ENCODE measurements at places on chromosomes 11 and 22.

- DNase-seq: no peak
Observed at GRCh38 chr22:37747080-37747714, 50.3 kb downstream of the TRIOBP start.

- no peak for DNase-seq
Observed at GRCh38 chr11:122883646-122883979, 1.1 kb downstream of the JHY start.

DNA sequence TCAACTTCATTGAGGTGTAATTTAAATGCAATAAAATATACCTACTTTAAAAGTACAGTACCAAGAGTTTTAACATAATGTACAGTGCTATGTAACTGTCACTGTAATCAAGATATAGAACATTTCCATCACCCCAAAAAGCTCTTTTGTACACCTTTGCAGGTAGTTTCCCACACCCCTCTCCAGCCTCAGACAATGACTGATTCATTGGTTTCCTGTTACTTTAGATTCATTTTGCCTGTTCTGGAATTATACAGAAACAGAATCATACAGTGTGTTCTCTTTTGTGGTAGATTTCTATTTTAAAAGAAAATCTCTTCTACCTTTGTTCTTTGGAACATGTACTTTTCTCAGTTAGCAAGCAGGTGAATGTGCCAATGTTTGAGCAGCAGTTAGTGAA, 38.2 kb downstream of the SHISA8 start:
- DNase-seq: no peak

DNA sequence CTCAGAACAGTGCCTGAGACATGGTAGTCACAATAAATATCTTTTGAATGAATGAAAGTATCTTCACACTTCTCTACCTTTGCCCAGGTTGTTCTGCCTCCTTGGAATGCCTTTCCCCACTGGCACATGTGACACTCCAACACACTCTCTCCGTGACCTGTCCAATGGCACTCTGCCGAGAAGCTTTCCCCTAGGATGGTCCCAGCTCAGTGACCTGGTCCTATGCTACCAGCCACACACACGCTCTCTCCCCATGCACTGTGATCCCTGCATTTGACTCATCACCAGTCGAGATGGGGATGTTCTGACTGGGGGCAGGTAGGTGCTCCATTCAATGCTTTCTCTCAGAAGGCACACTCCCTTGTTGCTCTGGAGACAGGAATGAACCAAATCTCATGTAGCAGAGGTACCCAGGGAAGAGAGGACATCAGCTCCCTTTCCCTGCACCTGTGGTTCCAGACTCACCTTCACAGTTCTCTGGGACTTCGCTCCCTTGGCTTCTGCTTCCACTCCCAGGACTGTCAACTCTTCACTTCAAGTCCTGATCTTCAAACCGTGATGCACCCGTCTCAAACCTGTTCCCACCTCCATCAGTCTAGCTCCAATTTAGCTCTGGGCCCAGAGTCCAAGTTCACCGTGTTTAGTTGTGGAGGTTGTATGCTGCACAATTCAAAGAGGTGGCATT, 30.7 kb upstream of the LMO1 start:
- no peak for DNase-seq

DNA sequence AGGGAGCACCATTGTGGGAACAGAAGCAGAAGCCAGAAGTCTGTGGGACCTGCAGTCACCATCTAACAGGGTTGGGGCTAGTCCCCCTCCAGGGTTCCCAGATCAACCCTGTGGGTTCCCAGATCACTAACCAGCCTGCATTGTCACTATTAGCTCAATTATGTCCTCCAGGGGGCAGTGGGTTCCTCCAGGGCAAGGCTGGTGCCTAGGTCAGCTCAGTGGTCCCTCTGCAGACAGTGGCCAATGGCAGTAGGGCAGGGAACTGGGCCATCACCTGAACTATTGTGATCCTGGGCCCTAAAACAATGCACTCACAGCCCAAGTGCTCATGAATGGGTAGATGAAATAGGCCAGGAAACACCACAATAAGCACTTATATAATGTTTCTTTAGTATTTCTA, 18.8 kb upstream of the PRSS23 start:
- DNase-seq: no peak

GRCh38 chr11:2327032-2327431, 25.2 kb downstream of the TSPAN32 start:
- DNase-seq: no peak

GRCh38 chr11:34528072-34528471, 14.5 kb upstream of the ELF5 start:
- no peak for DNase-seq

DNA sequence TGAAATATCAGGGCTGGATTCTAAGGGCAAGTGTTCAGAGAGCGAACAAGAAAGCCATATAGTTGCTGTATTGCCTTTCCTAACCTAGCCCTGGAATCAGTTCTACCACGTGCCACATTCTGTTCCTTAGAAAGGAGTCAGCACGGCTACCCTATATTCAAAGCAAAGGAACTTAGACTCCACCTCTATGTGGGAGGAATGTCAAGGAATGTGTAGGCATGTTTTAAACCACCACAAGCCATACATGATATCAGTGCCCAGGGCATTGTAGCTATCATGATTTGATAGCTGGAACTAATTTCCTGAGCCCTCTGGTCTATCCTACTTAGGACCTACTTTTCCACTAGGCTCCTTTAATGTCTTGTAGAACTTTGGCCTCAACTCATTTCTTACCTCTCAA, 2.5 kb upstream of the EIF4ENIF1 start:
- no peak for DNase-seq

GRCh38 chr11:129951201-129951865, 51.3 kb downstream of the PRDM10 start:
- no peak for DNase-seq

- DNase-seq: no peak
Observed at GRCh38 chr11:10818594-10818993, 9.9 kb upstream of the EIF4G2 start.

GRCh38 chr11:95461348-95461747, 230.3 kb upstream of the SESN3 start:
- DNase-seq: no peak

GRCh38 chr11:69386594-69387408, 92.8 kb downstream of the MYEOV start:
- DNase-seq: no peak

DNA sequence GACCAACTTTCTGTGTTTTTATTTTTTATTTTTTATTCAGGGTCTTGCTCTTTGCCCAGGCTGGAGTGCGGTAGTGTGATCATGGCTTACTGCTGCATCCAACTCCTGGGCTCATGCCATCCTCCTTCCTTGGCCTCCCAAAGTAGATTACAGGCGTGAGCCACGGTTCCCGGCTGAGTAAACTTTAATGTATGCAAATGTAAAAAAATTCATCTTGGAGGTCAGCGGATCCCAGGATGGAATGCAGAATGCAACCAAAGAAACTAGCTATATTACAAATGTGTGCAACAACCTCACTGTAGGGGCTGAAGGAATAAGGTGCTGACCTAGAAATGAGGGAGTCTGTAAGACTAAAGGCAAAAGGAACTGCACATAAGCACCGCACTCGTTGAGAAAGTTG, 6.2 kb upstream of the CDK2AP2 start:
- no peak for DNase-seq

DNA sequence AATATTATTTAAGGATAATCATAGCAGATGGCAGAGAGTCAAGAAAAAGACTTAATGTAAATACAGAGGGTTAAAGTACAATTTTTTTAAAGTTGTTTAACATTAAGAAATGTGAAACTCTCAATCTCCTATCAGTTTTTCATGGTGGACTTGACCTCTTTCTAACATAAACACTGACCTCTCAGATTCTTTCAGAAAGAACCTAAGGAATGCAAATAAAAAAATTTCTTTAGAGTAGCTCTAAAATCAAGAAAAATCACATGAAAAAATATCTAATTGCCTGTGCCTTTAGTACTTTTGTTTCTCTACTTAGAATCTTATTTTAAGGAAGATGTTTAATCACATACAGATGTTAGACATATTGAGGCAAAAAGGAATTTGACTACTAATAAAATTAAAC, 12.9 kb downstream of the RNF141 start:
- no peak for DNase-seq

- peak; percentile 18 for DNase-seq
Observed at GRCh38 chr11:14248580-14248981, 110.4 kb downstream of the RRAS2 start.

DNA sequence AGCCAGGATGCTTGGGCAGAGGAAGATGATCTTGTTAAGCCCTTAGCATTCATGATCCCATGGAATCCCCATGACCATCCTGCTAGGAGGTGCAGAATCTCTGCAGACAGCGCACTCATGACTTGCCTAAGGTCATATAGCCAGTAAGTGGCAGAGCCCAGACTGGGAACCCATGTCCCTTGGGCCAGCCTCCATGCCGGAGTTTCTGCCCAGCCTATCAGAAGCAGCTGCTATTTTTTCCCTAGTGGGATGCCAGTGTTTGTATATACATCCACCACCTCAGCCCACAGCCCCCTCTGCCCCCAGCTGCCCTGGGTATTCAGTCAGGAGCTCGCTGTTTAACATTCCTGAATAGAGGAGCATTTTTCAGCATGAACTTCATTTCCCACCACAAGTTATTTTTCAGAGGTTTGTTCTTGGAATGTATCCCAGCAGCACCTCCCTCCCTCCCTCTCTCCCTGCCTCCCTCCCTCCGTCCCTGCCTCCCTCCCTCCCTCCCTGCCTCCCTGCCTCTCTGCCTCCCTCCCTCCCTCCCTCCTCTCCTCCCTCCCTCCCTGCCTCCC, 34.4 kb upstream of the SUSD2 start:
- DNase-seq: no peak

GRCh38 chr11:69048694-69049489, at the start of gene TPCN2:
TPCN2 (plus strand) TSS chr11:69048932; CDS start chr11:69048998, 66 bp downstream.
- DNase-seq: peak; percentile 84

- no peak for DNase-seq
Observed at GRCh38 chr11:31480930-31481329, 28.5 kb downstream of the IMMP1L start.

DNA sequence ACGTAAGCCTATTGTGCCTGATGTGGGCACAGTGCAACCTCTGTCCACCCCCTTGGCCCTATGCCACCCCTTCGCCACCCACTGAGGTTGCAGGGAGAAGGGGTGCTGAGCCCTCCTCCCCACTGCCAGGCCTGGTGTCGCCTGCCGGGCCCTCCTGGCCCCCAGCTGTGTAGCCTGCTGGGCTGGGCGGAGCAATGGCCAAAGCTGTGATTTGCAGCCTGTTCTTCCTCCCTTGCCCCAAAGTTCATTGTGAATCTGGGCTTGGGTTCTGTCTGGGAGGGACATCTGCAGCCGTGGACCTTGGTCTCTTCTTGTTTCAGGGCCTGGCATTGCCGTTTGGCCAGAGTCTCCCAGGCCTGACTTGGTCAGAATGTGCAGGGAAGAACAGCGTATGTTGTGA, 121.9 kb downstream of the PKNOX2 start:
- no peak for DNase-seq

DNA sequence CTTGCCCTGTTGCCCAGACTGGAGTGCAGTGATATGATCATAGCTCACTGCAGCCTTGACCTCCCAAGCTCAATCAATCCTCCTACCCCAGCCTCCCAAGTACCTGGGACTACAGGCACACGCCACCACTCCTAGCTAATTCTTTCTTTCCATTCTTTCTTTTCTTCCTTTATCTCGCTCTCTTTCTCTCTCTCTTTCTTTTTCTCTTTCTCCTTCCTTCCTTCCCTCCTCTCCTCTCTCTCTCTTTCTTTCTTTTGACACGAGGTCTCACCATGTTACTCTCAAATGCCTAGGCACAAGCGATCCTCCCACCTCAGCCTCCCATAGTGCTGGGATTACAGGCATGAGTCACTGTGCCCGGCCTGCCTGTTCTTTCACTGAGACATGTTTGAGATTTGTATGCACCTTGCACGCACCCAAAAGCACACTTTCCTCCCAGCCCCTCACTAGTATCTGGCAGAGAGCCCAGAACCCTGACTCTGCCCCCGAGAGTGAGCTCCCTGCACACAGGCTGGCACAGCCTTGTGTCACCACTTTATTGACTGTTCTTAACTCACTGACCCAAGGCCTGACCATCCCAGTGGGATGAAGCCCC, 56.8 kb downstream of the CD6 start:
- DNase-seq: peak; percentile 66

DNA sequence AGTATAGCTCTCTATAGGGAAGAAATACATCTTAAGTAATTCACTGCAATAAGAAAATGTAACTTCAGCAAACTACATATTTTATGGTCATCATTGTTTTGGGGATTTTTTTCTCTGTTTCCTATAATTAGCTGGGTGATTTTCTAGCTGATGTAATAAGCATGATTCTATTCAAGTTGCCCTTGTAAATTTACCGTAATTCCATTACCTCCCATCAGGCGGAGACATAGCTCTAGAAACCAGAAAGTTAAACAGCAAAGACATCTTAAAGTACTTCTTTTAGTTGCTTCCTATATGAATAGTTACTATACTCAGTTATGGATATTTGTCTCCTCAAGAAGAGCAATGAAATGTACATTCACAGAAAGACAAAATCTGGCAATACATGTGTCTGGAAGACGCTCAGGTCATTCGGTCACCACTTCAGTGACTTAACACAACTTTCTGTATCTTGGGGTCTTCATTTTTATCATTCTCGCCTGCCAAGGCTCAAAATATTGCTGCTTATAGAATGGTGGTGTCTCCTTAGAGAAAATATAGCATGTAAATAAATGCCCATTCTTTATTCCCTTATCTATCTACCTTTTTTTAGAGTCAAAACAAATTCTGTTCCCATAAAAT, 239.9 kb upstream of the ZC3H12C start:
- DNase-seq: no peak

Measured in activated gamma-delta T cell treated with Interleukin-2 at 50 U/mL for 16 hours (primary cell).